Activated T-cell treated with anti-CD3 and anti-CD28 coated beads, Interleukin-2, amount 50 U/mL, for 48 hours (primary cell): ENCODE measurements at places on chromosomes 13 and 19.

DNA sequence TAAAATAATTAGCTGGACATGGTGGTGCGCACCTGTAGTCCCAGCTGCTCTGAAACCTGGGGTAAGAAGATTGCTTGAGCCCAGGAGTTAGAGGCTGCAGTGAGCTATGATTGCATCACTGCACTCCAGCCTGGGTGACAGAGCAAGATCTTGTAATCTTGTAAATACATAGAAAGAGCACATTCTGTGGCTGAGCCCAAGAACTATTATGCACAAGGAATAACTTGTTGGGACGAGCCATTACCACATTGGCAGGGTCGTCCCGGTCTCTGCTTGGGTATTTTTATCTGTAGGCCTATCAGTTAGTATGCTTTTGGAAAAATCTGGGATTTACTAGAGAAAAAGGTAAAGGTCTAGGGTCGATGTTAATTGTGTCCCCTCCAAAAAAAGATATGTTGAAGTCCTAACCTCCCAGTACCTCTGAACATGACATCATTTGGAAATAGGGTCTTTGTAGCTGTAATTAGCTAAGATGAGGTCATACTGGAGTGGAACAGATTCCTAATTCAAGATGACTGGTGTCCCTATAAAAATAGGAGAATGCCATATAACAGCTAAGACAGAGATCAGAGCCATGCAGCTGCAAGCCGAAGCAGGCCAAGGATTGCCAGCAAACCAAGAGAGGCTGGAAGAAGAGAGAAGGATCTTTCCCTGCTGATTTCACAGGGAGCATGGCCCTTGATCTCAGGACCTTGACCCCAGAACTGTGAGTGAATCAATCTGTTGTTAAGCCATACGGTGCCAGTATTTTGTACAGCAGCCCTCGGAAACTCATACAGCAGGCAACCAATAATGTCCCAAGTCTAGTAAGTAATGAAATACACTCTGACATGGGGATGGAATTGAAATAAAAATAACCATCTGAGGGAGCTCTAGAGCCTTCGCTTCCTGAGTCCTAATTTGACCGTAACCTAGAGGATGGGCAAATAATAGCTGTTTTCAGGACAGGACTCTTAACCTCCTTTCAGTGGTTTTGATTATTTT lies 77.0 kb downstream of the TM9SF2 start:
- DNase-seq, result no peak

- DNase-seq, result no peak
Observed at GRCh38 chr13:73038064-73038463, 20.7 kb upstream of the KLF5 start.

DNA sequence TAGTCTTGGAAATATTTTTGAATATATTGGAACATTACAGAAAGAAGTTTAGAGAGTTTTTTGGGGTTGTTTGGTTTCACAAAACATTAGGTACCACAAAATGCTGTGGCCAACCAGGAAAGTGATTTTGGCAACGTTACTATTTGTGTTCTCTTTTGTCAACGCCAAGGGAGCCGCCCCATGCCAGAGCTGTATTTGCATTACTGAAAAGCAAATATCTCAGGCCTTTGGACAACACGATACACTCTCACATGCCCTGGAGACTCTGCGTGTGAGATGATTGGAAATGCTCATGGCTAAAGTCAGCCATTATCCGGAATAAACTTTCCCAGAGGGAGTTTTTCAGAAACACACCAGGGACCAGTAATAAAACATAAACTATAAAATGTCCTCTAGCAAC lies 324.6 kb downstream of the SHISA2 start:
- no peak for DNase-seq

GRCh38 chr13:23622985-23623384 lies 52.8 kb downstream of the TNFRSF19 start:
- DNase-seq, result no peak

DNA sequence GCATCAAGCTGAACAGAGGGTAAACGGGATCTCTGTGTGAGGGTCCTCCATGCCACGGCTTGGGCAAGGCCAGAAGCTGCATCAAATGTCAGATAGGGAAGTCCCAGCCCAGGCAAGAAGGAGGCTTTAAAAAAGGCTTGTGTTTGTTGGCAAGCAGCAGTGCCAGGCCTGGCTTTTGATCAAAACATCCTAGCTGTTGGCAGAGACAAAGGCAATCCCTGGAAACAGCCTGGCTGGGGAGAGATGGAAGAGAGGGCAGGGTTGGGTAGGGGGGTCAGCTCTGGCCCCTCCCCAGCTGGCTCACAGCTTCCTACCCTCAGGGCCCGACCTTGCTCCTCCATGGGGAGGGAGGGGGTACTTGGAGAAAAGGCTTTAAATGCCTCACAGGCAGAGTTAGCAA lies 61.8 kb upstream of the KCTD15 start:
- DNase-seq, result no peak
